ENCODE measurements at places on chromosomes 5 and 9.

DNA sequence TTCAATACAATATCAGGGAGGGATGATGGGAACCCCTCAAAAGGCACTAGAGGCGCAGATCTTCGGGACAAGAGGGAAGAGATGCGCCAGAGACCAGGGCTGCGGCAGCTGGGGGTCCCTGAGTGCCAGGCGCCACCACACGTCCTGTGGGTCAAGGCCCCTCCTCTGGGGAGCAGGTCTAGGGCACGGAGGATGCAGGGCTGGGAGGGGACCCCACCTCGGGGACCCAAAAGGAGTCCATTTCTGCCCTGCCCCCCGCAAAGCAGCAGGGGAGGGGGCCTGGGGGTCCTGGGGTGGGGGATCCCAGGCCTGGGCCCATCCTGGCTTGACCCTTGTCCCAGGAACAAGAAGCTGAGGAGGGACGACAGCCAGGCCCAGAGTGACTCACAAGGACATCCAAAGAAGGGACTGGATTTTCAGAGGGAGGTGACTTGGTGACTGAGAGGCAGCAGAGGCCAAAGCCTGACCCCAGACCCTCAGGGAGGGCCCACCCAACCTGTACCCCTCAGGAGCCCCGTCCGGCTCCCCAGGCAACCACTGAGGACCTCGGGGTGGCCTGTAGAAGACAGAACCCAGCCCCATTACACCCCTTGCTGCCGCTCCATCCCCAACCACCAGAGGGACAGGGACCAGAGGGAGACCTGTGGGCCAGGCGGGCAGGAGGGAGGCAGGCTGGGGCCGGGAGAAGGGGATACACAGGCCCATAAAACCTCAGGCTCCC, 54.2 kb downstream of the LRSAM1 start:
- DNase-seq: no peak

GRCh38 chr5:180519098-180519497, 24.9 kb downstream of the CNOT6 start:
- no peak for DNase-seq

DNA sequence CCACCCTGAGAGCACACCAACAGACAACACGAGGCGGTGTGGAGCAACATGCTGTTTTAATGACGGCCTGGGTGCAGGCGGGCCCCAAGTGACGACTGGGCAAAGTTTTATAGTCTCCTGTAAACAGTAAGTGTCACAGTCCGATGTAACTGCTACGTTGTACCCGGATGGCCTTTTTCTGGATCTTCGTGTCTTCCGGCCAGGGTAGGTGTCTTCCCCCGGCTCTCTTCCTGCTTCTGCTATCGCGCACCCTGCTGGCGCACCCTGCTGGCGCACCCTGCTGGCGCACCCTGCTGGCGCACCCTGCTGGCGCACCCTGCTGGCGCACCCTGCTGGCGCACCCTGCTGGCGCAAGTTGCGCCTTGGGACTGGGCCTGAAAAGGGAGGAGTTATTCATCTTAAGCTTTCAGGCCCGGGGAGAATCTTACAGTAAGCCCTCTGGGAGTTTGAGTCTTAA, 143.0 kb upstream of the TARS1 start:
- no peak for DNase-seq

DNA sequence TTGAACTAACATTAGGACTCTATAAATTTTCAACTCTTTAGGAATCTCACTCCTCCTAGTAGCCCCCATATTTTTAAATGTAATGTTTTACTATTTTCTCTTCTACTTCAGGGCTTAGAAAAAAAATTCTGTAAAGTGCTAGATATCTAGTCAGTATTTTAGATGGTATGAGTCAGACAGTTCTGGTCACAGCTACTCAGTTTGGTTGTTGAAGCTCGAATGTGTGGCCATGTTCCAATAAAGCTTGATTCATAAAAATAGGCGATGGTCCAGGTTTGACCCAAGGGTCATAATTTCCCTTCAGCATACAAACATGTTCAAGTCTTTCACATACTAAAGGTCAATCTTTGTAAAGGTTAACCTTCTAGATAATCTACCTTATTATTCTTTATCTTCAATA, 566.0 kb upstream of the CDH18 start:
- no peak for DNase-seq

- no peak for DNase-seq
Observed at GRCh38 chr5:71993600-71993999, 113.7 kb upstream of the MAP1B start.

- no peak for DNase-seq
Observed at GRCh38 chr5:55110217-55110616, 7.8 kb downstream of the GZMA start.

- DNase-seq: no peak
Observed at GRCh38 chr5:60178101-60178500, 284.6 kb upstream of the PDE4D start.

GRCh38 chr5:83641946-83642345, 78.7 kb downstream of the HAPLN1 start:
- DNase-seq: no peak

DNA sequence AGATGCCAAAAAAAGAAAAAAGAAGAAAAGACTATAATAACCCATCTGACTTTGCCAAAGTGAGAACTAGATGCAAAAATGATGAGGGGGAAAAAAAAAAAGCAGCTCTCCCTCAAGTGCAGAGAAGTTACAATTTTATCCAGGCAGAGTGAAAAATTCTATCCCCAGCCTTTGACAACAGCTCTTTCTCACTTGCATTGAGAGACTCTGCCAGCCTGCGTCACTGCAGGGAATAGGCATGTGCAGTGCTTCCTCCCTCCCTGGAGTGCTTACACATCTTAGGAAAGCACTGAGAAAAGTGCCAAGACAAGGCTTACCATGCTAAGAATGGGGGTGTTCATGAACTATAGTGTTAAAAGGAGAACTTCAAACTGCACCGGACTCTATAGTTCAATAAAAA, 418.6 kb upstream of the TYRP1 start:
- DNase-seq: no peak

DNA sequence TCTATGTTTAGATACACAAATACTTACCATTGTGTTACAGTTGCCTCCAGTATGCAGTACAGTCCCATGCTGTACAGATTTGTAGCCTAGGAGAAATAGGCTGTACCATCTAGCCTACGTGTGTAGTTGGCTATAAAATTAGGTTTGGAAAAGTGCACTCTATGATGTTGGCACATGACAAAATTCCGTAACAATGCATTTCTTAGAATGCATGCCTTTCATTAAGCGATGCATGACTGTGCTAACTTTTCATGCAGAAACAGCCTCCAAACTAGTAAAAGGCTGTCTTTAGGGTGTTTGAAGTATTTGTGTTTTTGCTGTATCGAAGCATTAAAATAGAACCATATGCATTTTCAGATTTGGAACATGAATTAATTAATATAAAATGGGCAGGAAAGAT, 157.9 kb downstream of the RMI1 start:
- no peak for DNase-seq

GRCh38 chr5:56247592-56247991, 14.5 kb upstream of the ANKRD55 start:
- no peak for DNase-seq

GRCh38 chr5:6202149-6202967, 176.0 kb downstream of the MED10 start:
- DNase-seq: no peak

GRCh38 chr5:53206562-53206961, 97.0 kb upstream of the MOCS2 start:
- DNase-seq: no peak

DNA sequence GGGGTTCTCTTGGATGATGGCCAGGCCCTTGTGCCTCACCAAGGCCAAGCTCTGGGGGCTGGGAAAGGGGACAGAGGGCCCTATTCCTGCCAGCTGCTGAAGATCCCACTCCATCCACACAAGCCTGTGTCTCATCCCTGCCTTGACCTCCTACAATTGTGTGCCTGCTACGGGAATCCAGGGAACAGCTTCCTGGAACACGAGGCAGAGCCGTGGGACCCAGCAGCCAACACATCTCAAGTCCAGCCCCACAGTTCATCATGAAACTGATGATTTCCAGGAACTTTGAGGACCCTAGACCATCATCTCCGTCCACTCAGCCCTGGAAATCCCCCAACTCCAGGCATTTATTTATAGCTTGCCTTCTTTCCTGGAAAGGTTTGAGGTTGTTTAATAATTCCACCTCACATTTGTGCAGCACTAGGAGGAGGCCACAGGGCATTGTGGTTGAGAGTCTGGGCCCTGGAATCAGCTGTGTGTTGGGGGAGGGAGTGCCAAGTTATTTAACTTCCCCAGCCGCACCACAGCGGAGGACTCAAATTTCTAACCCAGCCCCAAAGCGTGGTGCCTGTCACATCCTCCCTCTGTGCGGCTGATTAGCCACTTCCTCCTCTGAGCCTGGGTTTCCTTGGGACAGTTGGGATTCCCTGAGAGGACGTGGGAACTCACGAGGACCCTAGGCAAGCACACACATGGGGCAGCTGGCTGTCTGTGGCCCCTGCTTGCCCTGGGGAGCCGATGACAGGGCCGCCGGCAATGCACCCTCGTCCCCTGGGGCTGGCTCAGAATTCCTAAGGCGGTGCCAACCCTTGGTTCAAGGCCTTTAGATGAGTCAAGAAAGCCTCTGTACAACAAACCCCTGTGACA, 58.2 kb upstream of the GGTA1 start:
- DNase-seq: no peak

GRCh38 chr9:129250786-129251185, 72.7 kb upstream of the IER5L start:
- DNase-seq: no peak

DNA sequence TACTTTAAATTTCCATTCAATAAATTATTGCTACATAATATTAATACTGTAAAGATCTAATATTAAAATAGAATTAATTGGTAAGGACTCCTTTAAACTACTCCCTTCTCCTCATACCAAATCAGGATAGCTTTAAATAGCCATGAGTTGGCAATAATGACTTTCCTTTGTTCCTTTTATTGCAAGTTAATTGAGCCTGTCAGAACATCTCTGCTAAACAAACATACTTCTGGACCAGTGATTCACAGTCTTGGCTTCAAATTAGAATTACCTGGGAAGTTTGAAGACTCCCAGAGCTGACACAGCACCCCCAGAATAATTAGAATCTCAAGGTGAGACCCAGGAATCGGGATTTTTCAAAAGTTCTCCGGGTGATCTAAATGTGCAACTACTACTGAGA, 18.7 kb downstream of the C5orf58 start:
- no peak for DNase-seq

DNA sequence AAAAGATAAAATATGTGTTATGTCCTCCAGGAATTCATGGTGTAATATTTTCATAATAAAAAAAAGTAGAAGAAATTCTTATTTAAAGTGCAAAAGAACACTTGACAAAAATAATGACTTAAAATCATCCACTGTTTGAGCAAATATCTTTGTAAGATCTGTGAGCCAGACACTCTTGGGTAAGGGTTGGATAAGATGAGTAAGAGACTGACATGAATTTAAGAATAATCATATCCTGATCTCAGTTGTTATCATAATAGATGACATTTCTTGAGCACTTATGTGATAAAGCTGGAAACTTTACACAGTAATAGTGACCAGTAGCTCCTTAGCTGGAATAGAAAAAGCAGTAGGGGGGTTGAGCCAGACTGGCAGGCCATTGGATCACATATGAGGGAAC, 40.0 kb upstream of the ADRB2 start:
- no peak for DNase-seq

- DNase-seq: no peak
Observed at GRCh38 chr9:124456341-124457078, 6.3 kb downstream of the ADGRD2 start.

DNA sequence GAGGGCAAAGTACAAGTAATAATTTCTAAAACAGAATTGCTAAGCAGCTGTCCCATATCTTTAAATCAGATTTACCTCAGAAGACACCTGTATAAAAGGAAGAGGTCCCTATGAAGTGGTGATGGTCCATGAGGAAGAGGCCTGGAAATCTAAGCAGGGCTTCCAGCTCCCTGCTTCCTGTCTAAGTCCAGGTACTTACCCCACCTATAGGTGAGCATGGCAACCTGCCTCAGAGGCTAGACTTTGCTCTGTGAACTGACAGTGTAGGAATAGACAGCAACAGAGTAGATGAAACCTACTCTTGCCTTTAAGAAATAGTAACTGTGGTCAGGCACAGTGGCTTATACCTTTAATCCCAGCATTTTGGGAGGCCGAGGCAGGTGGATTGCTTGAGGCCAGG, 55.8 kb upstream of the ARRDC3 start:
- DNase-seq: no peak

- no peak for DNase-seq
Observed at GRCh38 chr5:165502893-165503691, 1997.7 kb downstream of the MAT2B start.

DNA sequence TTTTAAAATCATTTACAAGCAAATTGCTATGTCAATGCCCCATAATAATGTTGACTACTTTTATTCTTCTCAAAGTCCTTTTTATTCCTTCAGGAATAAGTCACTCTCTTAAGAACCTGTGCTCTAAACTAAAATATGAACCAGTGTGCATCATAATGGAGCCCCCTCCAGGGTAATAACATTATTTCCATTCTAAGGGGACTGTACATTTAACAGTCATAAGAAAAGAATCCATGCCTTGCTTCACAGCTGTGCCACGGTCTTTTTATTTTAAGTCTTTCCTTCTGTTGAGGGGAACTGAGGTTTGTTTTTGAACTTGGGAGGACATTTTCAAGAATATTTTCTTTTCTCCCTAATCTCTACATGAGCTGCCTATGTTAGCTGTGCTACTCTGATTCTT, 297.6 kb downstream of the MAN2A1 start:
- no peak for DNase-seq

DNA sequence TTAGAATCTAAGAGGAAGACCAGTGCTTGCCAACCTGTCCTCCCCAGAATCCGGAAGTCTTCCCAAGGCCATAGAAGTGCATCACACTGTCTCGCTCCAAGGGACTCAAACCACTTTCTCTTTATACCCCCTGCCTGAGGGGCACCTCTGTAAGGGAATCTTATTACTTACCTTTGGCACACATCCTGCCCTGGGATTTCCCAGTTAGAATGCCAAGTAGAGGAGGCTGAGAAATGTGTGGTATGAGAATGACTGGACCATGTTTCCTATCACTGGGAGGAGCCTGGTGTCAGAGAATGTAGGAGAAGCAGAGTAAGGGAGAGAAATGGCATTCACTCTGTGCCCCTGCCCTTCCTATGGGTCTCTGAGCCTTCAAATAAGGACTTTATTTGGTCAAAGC, 85.8 kb downstream of the AOPEP start:
- DNase-seq: no peak

GRCh38 chr5:68424799-68425537, 209.4 kb downstream of the PIK3R1 start:
- peak; percentile 36 for DNase-seq

DNA sequence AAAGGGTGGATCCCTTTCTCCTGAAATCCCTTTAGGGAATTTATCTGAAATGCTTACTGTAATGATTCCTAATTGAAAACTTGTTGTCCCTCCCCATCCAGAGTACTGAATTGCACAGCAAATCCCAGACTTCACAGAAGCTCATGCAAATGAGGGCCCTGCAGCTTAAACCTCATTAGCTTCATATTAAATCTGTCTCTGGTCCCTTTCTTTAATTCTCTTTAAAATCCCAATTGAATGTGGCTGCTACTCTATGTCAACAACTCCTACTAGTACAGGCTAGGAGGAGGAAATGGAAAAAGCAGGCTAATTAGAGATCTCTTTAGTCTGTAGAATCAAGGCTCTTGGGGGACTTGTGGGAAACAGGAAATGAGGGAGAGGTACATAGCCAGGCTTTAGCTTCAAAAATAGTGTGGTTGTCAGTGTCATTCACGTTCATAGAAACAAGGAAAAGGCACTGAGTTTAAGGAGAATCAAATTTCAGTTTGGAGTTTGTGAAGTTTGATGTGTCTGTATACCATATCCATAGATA, 191.3 kb upstream of the PRDM9 start:
- no peak for DNase-seq

GRCh38 chr9:134964271-134965055, 46.8 kb upstream of the FCN1 start:
- no peak for DNase-seq
